T follicular helper cell (primary cell): ENCODE measurements at places on chromosomes 7 and 10.

GRCh38 chr10:59212301-59212798, 35.9 kb downstream of the PHYHIPL start:
- DNase-seq: no peak

DNA sequence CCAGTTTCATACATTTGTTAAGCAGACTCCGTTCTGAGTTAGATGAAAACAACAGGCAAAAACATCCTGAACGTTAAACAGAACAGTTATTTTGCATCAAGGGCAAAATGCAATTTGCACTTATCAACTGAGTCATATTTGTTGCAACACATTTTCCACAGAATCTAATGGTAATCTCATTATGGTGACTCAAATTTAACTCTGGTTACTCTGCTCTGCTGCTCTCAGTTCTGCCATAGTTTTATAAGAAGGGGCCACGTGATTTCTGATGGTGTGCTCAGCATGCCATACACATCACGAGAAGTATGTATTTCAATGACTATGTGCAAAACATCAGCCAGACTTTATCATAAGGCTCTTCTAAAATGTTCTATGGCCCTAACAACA, 148.8 kb downstream of the CHCHD3 start:
- DNase-seq: no peak

DNA sequence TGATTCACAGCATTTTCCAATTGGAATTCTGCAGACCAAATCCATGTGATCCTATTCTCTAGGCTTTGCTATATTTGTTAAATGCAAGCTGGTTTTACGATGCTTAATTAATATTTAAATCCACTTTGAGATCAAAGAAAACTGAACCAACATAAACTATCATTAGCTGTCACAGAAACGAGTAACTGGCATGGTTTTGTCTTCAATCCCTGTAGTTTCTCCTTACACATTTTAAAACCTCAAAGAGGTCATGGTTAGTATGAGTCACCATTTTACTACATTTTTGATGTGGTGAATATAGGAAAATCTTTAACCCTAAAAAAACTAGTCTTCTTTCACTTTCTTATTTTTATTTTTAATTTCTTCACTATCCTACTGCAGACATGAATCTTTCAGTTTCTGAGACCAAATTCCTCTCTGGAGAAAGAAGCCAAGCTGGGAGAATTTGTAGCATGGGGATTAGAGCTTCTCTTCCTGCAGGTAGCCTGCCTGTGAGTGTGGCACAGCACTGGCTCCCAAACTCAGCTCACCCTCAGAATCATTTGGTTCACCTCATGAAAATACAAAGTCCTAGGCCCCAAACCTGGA, 8.7 kb upstream of the LIPM start:
- no peak for DNase-seq

GRCh38 chr7:33079763-33080690, 17.5 kb upstream of the NT5C3A start:
- DNase-seq: no peak

- no peak for DNase-seq
These were observed 133.1 kb upstream of the LYZL2 start for GRCh38 chr10:30762620-30763019.

DNA sequence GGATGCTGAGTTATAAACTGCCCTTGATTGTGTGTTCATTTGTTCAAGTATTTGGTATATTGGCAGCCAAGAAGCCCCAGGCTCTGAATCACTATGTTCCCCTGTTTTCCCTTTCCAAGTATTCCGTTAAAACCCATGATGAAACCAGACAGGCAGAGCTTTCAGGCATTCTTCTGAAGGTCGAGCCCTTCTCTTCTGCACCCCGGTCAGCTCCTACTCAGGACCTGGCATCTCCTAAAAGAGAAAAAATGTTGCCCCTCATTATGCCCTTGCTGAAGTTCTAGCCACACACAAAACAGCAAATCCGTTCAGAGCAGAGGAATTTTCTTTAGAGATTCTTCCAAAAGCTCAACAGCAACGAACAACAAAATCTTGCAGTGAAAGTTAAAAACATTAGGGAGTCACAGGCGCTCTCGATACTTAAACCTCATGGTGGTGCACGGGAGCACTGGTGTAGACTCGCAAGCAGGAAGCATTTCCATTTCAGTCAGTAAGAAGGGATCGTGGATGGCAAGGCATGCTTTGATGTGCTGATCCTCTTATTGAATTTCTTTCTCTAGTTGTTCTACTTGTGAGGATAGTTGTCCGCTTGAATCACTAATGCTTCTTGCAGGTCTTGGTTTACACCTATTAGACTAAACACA, 264.9 kb downstream of the SKIDA1 start:
- DNase-seq: no peak

GRCh38 chr7:47739891-47740290, 158.0 kb upstream of the TNS3 start:
- no peak for DNase-seq

GRCh38 chr7:49166441-49166840, 242.1 kb downstream of the CDC14C start:
- DNase-seq: no peak

- no peak for DNase-seq
These were observed 556.1 kb upstream of the AUTS2 start for GRCh38 chr7:69042138-69042537.

DNA sequence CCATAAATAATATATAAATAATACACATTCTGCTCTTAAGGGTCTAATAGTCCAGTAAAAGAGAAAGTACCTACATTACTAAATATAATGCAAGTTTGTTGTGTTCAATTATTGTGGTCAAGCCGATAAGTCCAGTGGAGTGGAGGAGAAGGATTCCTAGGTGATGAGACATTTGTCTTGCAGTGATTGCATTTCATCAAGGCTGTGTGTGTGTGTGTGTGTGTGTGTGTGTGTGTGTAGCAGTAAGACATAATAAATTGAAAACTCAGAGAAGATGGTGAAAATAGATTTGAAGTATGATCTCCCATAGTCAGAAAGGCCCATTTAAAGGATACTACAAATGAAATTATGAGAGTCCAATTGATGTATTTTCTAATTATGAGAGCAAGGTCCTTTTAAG, 192.5 kb upstream of the SEMA3C start:
- DNase-seq: no peak

DNA sequence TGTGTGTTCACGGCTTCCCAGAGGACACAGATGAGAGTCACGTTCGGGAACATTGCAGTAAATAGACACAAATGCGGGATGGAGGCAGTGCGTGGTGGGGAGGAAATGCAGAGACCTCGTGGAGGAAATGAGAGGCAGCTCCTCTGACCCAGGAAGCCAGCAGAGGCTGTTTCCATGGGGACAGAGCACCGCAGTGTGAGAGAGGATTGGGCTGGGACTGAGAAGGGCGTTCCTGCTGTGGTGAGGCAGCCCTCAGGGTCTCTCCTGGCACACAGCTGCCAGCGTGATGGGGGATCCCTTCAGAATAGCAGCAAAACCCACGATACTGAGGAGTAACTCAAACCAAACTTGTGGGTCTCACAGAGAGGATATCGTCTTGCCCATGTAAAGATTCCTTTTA, 21.7 kb upstream of the BHLHA15 start:
- DNase-seq: no peak

- no peak for DNase-seq
These were observed 14.6 kb downstream of the FAM149B1 start for GRCh38 chr10:73182568-73182967.

- DNase-seq: no peak
These were observed 73.6 kb downstream of the RELN start for GRCh38 chr7:103915680-103916357.

DNA sequence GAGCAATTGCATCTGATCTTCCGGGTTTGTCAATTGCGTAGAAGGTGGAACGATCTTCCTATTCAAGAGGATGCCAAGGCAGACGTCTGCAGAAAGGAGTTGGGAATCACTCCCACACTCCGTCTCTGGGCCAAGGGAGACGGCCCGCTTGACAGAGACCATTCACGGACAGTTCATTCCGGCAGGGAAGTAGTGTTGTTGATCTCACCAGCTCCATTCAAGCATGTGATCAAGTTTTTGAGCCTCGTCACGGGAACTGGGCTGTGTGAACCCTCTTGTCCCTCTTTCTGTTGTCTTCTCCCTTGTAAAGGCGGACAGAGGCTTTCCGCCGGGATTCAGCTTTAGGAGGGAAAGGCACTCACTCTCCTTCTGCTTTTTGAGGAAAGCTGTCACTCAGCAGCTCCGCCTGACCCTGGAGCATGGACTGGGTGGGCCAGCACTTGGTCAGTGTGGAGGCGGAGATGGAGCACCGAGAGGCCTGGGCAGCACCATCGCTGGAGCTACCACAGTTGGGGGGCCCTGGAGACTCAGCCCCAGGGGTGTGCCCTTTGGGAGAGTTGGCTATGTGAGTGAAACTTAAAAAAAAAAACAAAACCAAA, 44.9 kb downstream of the SPDYE5 start:
- DNase-seq: no peak

DNA sequence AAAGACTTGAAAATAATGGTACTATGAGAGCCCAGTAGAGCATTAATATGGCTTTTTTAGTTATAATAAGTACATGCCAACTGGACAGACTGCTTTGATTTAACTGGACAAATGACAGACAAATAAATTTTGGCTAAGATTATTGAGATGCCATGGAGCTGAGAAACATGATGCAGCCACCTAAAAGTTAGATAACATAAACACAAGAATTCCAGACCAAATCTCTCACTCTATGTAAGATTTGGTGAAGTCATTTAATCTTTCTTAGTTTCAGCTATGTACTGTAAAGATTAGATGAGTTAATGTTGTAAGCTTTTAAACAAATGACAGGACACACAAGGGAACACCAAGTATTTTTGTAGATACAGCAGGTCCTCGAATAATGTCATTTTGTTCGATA, 118.2 kb downstream of the CACNA2D1 start:
- DNase-seq: no peak

GRCh38 chr7:143351574-143351973, 10.9 kb downstream of the FAM131B start:
- no peak for DNase-seq

GRCh38 chr7:128352153-128352537, 8.4 kb upstream of the RBM28 start:
- DNase-seq: no peak

- no peak for DNase-seq
These were observed 591.6 kb downstream of the REEP3 start for GRCh38 chr10:64112701-64113355.

DNA sequence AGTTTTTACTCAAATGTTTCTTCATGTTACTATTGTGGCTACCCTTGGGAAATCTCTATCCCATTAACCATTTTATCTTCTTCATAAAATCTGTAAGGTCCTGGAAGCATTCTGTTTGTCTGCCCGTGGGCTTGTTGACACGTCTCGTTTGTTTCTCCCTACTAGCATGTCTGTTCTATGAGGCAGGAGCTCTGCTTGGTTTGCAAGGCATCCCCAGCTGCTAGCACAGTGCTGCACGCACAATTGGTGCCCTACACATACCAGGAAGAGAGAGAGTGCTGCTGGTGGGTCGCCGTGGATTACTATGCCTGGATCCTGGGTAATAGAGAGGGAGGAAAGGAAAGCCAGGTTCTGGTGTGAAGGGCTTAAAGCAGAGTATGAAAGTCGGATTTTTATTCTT, 166.1 kb upstream of the TNS3 start:
- DNase-seq: no peak

GRCh38 chr7:71238581-71239295, 106.8 kb downstream of the GALNT17 start:
- no peak for DNase-seq

GRCh38 chr10:114605155-114605797, 52.8 kb downstream of the ABLIM1 start:
- DNase-seq: no peak

- no peak for DNase-seq
These were observed 32.8 kb upstream of the SLC18A3 start for GRCh38 chr10:49577182-49577925.
